Fibroblast of skin of back (primary cell): ENCODE measurements at places on chromosomes 12 and 14.

DNA sequence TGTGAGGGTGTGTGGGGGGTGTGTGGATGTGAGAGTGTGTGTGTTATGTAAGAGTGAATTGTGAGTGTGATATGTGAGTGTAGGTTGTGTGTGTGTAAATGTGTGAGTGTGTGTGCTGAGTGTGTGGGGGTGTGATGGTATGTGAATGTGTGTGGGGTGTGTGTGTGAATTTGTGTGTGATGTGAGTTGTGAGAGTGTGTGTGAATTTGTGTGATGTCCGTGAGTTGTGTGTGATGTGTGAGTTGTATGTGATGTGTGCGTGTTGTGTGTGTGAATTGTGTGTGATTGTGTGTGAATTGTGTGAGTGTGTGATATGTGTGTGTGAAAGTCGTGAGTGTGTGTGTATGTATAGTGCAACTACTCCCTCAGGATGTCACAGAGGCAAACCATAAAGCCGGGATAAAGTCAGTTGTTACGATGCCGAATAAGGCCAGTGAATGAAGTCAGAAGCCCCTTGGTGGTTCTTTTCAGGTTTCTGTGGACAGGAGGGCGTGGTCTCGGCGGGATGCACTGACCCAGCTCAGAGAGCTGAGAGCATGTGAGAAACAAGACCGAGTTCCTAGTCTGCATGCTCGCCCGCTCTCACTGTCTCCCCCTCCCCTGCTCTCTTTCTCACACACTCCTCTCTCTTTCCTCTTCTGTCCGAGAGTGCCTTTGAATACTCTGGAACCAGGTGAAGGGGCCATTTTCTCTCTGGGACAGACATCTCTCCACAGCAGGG, 71.8 kb upstream of the MAX start:
- DNase-seq, result no peak

DNA sequence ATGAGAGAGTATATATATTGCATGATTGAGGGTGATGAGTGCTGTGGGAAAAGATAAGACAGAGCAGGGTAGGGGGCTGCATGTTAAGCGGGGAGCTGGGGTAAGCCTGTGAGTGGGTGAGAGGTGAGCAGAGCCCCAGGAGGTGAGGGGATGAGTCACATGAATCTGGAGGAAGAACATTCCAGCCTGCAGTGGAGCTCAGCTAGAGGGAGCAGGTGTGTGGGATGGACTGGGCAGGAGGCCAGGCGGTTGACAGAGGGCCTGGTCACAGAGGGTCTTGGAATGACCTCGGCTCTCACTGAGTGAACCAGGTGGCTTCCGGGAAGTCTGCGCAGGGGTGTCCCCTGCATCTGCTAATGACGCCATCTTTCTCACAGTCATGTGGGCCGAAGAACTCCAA, 44.4 kb downstream of the GIT2 start:
- DNase-seq, result peak; percentile 63

GRCh38 chr14:69081271-69081670, 71.6 kb downstream of the DCAF5 start:
- DNase-seq, result no peak

DNA sequence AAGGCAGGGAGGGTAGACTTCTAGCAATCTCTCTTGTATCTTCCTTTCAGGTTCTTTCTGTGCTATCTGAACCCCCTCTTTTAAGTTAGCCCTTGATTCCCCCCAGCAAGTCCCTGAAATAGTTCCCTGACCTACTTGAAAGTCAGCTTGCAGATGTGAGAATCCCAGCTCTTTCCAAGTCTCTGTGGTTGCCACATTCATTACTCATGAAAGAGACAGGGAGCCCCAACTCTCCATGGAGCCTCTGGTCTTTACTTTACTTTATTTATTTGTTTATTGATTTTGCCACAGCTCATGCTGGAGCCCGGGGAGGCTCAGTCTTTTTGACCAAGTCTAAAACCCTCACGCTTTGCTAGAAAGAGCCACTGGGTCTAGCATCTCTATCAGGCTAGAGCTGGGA, 193.6 kb upstream of the FAR2 start:
- no peak for DNase-seq

GRCh38 chr12:2833810-2834209, 1.0 kb downstream of the NRIP2 start:
- no peak for DNase-seq

- DNase-seq, result no peak
Measured at GRCh38 chr12:79370021-79370420, 320.7 kb downstream of the PAWR start.

DNA sequence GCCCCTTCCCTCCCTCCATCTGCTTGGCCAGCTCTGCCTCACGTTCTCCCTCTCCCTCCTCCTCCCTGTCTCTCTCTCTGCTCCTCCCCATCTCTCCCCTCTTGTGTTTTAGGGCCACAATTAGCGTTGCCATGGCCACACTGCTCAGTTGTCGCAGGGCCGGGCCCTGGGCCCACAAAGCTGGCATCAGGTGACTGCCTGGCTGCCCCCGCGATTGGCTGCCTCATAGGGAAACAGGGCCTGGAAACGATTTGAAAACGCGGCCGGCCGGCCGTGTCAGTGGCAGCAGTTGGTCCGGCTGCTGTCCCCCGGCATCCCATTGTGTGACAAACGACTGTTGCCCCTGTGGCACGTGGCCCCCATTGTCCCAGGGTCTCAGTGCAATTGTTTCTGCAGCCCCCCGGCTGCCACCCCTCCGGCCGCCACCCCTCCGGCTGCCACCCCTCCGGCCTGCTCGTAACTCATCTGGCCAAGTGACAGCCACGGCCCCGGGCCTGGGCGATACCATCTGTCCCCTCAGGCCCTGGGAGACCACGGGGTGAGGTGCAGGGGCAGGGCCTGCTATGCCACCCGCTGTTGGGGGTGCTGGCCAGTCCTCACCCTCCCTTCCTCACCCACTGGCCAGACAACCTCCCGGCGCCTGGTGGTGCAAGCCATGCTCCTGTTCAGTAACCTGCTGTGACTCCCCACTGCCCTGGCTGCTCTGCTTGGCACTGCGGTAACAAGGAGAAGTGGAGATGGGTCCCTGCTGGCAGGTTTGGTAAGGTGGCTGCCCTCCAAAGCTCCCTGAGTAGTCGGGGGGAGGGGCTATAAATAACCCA, 17.4 kb downstream of the FOXN4 start:
- DNase-seq, result peak; percentile 34

- DNase-seq, result no peak
Measured at GRCh38 chr14:101457936-101458740, 103.2 kb upstream of the DIO3 start.

- peak; percentile 97 for DNase-seq
Measured at GRCh38 chr14:101072945-101073597, 169.5 kb upstream of the RTL1 start.

GRCh38 chr12:115421796-115422709, 738.1 kb upstream of the TBX3 start:
- no peak for DNase-seq

GRCh38 chr14:103624860-103625259, 4.2 kb upstream of the KLC1 start:
- DNase-seq, result peak; percentile 86

DNA sequence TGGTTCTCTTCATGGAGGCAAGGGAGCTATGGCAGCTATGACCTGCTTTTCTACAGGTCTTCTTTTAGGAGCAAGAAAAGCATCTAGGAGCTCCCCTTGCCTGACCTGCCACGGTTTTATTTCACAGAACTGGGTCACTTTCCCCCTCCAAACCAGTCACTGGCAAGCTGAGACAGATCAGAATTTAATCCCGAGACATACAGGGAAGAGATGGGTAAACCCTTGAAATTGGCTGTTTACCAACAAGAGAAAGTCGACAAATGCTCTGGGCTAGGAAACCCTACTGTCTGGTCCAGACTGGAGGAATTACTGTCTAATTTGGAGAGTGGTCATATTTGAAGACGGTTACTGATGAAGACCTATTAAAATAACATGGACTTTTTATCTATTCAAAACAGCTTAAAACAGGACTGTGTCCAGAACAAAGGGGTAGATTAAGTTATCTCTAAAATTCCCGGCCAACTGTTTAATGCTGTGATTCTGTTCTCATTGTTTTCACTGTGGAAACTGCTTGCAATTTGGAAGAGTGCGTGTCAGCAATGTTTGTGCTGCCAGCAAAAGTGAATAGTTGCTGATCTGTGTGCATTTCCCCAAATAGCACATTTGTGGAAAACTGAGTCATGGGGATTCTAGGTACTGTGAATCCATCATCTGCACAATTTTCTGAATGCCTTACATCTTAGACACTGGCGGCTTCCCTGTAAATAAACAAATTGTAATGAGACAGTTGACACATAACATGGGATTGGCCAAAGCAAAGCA, 73.4 kb upstream of the EEA1 start:
- DNase-seq, result peak; percentile 90

DNA sequence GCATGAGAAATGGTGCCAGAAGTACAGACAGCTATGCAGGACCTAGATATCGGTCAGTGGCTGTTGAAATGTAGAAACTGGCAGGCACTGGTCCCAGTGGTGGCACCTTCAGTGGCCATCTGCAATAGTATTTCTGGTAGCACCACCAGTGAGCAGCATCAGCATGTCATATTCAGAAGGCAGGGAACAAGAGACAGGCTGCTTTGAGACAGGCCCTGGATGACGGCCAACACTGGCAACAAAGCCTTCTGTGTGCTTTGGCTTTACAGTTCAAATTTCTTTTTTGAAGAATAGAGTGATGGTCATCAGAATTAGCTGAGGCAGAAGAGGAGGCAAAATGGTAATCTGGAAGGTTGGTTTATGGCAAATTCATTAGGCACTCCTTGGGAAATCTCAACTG, 273.4 kb upstream of the SLC16A7 start:
- no peak for DNase-seq

- peak; percentile 53 for DNase-seq
Measured at GRCh38 chr12:45762185-45763110, 32.9 kb downstream of the ARID2 start.

DNA sequence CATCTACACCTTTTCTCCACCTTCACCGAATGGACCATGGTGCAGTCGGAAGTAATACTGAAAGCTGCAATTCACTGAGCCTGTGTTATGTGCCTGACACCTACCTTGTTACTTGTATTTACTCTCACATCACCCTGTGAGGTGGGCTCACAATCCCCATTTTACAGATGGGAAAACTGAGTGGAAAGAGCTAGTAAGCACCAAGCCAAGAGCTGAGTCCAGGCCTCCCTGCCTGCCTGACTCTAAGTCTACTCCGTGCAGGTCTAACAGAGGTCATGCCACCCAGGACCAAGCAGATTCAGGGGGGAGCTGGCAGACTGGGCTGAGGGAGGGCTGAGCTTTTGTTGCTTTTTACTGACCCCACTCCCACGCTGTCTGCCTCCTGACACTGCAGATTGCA, 29.1 kb upstream of the TC2N start:
- DNase-seq, result no peak

GRCh38 chr12:124170760-124171159, 124.1 kb upstream of the RFLNA start:
- peak; percentile 22 for DNase-seq

- DNase-seq, result peak; percentile 77
Measured at GRCh38 chr14:75069121-75069810, at the start of gene ZC2HC1C. ZC2HC1C (plus strand) TSS chr14:75069641; CDS start chr14:75070574, 933 bp downstream.

GRCh38 chr12:8553088-8553627, 12.5 kb upstream of the CLEC4E start:
- DNase-seq, result no peak

DNA sequence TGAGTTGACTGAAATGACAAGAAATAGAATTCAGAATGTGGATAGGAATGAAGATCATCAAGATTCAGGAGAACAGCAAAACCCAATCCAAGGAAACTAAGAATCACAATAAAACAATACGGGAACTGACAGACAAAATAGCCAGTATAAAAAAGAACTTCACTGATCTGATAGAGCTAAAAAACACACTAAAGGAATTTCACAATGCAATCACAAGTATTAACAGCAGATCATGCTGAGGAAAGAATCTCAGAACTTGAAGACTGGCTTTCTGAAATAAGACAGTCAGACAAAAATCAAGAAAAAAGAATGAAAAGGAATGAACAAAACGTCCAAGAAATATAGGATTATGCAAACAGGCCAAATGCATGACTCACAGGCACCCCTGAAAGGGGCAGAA, 15.3 kb upstream of the OR5AU1 start:
- no peak for DNase-seq

GRCh38 chr12:58025431-58025830, 84.1 kb downstream of the ATP23 start:
- no peak for DNase-seq

DNA sequence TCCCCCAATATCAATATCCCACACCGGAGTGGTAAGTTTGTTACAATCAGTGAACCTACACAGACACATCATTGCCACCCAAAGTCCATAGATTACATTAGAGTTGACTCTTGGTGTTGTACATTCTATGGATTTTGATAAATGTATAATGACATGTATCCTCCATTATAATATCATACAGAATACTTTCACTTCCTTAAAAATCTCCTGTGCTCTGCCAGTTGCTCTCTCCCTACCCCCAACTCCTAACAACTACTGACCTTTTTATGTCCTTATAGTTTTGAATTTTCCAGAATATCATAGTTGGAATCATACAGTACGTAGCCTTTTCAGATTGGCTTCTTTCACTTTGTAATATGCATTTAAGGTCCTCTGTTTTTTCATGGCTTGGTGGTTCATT, 48.4 kb downstream of the SLC4A8 start:
- DNase-seq, result no peak

DNA sequence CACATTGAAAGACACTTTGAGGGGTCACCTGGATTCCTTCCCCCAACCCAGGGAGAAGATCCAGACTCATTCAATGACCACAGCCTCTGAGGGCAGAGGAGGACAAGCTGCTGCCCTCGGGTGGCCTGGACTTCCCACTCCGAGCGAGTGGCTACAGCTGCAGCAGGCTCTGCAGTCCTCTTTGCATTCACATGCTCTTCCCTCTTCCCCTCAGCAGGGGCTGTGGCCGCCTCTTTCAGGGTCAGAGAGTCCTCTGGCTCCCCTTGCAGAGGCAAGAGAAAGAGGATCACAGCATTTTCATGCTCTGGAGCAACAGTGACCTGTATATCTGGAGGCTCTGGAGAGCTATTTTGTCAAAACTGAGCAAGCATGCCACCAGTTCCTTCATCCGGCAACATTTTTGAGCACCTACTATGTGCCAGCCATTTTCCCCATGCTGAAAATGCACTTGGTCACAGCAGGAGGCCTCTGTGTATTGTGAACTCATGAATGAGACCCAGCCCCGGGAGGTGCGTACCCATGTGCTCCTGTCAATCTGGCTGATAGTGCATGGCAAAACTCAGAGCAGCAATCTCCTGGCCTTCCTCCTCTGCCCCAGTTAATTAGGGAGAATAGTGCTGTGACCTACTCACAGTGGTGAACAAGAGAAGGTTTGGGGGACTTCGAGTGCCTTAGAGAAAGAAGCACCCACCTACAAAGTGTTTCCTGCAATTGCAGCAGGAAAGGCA, 42.9 kb upstream of the KCNA5 start:
- DNase-seq, result no peak

DNA sequence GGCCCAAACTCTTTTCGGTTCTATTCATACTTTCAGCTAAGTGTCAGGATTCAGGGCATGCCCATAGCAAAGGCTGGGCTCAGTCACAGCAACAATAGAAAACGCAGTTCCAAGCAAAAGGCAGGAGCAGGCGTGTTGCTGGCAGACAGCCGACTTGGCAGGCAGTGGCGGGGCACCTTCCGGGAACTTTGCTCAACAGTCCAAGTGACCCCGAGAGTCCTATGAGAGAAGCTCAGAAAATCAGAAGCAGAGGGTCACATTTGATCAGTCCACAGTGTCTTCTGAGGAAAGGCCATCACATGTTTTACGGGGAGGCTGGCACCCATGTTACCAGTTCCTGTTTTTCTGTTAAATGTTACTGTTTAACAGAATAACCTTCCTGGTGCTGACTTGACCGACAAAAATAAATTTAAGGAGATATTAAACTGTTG, 115.0 kb downstream of the DACT1 start:
- DNase-seq, result no peak
